Stimulated activated effector memory CD8-positive, alpha-beta T cell treated with anti-CD3 and anti-CD28 coated beads, Interleukin-12 subunit alpha, Interleukin-12 subunit beta, amount 100 ng/mL, for 72 hours (primary cell): ENCODE measurements at places on chromosomes 4 and X.

GRCh38 chrX:39682778-39683177 is 415.0 kb downstream of the BCOR start:
- no peak for DNase-seq

DNA sequence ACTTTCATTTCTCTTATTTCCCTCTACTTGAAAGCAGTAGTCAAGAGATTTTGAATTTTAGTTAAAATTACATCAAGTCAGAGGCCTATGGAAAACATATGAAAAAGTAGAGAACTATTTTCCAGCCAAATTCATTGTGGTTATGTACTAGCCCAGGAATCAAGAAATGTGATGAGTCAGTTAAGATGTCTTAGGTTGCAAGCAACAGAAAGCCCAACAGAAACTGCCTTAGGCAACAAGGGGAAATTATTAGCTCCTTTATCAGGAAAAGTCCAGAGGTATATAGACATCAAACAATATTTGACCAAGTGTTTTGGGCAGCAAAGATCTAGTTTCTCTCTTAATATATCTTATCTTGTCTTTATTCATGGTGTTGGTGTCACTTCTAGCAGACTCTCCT is 37.8 kb upstream of the FRMD7 start:
- no peak for DNase-seq

- no peak for DNase-seq
These were observed 127.1 kb downstream of the CHIC2 start for GRCh38 chr4:53937327-53937726.

- no peak for DNase-seq
These were observed 6.3 kb upstream of the SGMS2 start for GRCh38 chr4:107818301-107818910.

DNA sequence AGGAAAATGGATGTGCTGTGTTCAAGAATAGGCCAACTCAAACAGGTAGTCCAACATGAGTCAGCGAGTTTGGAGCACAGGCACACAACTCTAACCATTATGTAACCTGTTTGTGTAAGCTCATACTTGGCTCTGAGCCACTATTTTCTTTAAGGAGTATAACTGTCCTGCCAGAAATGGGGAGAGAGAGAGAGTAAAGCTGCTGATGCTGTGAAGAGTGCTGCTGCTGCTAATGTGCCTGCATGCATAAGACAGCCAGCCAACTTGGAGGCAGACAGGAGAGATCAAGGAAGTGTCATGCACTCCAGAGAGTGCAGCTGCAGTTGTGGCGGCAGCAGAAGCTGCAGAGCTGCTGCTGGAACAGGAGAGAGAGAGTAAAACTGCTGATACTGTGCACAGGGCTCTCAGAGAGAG is 11.7 kb upstream of the STATH start:
- no peak for DNase-seq

DNA sequence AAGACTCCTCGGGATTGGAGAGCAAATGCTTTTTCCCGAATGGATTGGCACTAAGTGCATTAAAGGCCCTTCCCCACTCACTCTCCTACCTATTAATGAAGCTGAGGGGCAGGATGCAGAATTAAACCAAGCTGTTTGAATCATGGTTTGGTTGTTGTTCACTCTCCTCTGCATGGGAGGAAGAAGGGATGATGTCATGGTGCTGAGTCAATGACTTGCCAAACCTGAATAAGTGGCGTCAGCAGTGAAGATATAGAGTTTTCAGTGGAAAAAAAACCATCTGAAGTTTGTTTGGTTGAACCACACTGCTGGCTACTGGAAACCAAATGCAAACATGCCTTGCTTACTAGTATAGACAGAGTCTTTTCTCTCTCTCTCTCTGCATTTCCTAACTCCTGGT is 19.8 kb upstream of the ZXDA start:
- no peak for DNase-seq

- no peak for DNase-seq
These were observed 177.5 kb downstream of the AASDH start for GRCh38 chr4:56209767-56210166.

DNA sequence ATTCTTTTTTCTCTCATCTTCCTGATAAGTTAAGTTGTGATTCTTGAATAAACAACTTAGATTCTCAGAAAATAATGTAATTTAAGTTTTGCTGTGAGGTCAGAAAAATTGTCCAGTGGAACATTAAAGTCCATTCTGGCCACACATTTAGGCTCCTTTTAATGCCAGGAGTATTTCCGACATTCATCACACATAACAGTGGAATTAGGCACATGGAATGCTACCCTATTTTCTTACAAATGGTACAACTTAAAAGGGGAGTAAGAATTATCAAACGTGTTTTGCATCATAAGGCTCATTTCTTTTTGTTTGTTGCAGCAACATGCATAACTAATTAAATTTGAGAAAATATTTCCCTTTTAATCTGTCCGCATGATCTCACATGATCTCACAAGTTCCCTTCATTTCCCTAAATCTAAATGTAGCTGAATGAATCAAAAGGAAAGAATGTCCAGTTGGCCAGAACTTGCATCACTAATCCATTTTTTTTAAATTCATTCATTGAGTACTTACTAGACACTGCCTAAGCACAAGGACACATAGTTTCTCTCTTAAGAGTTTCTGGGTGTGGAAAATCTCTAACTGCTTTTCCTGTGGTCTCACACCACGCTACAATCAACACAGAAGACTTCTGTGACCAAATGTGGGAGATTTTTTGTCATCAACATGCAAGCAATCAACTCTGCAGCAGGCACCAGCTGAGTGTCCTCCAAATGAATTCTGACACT is 22.0 kb downstream of the SPARCL1 start:
- no peak for DNase-seq
